ENCODE measurements at places on chromosomes 6 and 20.
A peak's percentile ranks its signal among the peaks of the same experiment; 100 is the strongest.

- DNase-seq, result peak; percentile 35
Observed at GRCh38 chr6:163260111-163260895, 154.2 kb upstream of the QKI start.

GRCh38 chr6:78533426-78533825 is 333.9 kb upstream of the IRAK1BP1 start:
- DNase-seq, result no peak

GRCh38 chr6:246352-246751 is 45.9 kb upstream of the DUSP22 start:
- DNase-seq, result no peak

DNA sequence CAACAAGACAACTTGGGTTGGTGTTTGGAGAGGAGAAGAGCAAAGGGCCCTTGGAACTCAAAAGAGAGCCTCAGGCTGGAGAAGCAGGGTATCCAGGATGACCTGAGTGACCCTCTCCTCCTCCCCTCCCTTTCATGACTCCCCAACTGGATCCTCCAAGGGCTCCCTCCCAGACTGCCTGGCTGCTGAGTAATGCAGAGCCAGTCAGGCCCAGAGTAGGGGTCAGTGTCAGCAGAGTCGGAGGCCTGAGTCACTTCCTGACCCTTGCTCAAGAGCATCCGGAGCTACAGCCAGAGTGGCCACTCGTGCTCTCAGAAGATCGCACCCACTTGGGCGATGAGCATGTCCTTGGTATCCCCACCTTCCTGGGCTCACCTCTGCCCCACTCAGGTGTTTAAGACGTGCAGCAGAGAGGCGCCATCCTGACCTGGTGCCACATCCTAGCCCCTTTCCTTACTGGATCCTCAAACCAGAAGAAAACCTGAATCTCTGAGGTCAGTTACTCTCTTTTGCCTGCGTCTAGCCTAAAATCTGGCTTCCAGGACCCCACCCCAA is 2.8 kb upstream of the MAPK13 start:
- peak; percentile 86 for DNase-seq

DNA sequence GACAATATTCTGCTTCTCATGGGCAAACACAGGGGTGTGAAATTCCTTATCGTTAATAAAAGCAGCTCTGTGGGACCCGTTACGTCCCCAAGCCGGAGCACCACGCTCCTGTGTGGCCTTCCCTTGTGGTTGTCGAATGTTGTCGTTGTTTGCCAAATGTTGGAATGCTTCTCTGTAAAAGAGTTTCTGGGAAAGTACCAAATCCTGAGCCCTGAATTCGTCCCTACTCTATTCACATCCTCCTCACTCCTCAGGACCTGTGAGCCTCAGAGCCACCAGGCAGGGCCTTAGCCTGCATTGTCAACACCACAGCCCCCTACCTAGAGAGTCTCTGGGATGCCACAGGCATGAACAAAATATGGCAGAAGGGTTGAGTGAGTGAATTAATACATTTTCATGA is 64.0 kb downstream of the THBS2 start:
- DNase-seq, result peak; percentile 45

- no peak for DNase-seq
Observed at GRCh38 chr6:74128536-74128935, 432.5 kb downstream of the CD109 start.

GRCh38 chr6:37488476-37488875 is 11.2 kb downstream of the CCDC167 start:
- no peak for DNase-seq

DNA sequence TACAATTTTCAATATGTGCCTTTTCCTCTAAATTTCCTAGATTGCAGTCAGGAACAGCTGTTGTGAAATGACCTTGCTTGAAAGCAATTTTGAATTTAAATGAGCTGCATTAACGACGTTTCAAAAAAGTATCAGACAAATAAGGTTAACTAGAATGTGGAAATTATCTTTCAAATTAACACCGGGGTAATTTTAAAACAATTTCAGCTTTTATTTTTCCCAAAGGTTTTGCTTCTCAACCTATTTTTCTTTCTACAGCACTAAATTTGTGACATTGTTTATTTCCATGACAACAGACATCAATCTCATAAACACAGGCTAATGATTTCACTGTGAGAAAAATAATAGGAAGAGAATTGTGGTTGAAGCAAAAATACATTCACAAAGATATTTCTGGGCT is 38.5 kb downstream of the COL12A1 start:
- no peak for DNase-seq

- DNase-seq, result peak; percentile 7
Observed at GRCh38 chr6:48615041-48615440, 504.0 kb upstream of the PTCHD4 start.

- DNase-seq, result no peak
Observed at GRCh38 chr20:32751702-32752457, 8.6 kb upstream of the COMMD7 start.

- DNase-seq, result no peak
Observed at GRCh38 chr6:132651062-132651461, 7.9 kb downstream of the TAAR1 start.

- DNase-seq, result no peak
Observed at GRCh38 chr6:136421537-136422158, 128.6 kb downstream of the MAP7 start.

DNA sequence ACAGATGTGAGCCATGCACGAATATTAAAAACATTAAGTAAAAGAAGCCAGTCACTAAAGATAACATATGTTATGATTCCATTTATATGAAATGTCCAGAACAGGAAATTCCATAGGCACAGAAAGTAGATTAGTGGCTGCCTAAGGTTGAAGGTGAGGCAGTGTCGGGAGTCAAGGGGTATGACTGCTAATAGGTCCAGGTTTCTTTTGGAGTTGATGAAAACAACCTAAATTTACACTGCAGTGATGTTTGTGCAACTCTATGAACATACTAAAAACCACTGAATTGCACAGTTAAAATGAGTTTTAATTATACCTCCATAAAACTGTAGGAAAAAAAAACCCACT is 14.4 kb downstream of the SRPK1 start:
- DNase-seq, result no peak

DNA sequence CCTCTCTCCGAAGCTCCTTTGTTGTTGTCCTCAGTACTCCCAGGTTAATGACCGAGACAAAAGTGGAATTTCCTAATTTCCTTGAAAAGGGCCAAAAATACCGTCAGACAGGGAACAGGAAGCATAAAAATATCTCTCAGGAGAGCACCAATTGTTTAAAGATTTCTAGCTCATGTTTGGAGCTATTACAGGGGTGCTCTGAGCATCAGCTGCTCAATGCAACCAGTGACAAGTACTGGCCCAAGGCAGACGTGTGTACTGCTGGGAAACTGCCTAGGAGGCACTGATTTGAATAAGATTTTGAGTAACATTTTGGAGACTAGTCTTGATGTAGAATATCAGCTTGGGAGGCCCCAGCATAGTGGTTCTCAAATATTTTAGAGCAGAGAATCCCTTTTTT is 17.3 kb downstream of the LAMA4 start:
- no peak for DNase-seq

DNA sequence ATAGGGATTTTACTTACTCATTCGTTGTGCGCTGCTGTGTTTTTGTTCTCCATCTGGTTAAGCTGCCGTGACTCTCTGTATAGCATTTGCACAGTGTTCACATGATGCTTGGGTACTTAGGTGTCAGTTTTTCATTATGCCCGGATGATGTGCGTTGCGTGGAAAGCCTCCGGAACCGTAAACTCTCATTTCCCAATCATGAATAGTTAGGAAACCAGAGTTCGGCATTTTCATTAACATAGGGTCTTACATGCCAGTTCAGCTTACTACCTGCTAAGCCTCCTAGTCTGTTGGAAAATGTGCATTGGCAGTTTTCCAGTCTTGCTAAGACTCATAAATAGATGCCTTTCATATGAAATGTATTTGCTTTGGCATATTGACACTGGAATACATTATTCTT is 483.4 kb upstream of the FLRT3 start:
- DNase-seq, result no peak

DNA sequence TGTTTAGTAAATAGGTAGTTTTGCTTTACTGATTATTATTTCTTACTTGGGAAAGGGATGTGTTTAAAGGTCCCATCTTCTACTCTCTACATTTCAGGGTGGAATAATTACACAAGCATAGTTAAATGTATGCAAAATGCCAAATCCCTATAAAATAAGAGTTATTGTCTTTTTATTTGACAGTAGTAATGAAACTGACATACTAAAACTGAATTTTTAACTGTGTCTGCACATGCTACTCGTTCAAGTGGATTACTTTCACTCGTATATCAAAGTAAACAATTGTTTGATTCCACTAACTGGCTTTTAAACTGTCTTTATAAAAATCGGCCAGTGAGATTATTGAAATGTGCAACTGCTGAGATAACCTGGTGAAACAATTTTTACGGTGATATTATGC is 602.9 kb upstream of the ADGRB3 start:
- DNase-seq, result no peak

GRCh38 chr6:41443616-41444525 is 102.3 kb upstream of the FOXP4 start:
- peak; percentile 35 for DNase-seq

DNA sequence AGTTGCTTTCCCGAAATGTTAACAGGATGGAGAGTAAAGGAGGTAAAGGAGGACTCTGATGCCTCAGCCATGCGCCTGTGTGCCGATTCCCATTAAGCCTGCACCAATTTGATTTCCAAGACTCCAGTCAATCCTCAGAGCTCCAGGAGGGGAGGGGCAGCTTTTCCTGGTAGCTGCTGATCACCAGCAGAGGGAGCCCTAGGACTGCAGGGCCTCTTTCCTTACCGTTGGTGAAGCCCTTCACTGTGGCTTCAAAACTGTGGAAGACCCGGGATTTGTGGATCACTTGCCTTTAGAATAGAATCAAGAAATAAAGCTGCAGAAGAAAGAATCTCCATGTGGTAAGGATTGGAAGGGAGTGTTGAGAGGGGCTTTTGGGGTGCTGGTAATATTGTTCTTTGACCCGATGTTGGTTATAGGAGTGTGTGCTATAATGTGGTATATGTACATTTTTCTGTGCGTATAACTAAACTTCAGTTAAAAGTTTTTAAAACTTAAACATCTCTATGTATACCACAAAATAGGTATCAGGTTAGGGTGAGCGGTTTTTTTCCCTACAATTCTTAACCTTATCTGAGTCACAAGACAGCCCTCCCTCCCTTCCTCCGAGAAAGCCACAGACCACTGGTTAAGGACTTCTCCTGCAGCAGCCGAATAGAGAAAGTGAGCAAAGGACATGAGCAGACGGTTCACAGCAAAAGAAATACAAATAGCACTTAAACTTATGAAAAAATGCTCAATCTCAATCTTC is 6.9 kb upstream of the OSER1 start:
- DNase-seq, result peak; percentile 76

DNA sequence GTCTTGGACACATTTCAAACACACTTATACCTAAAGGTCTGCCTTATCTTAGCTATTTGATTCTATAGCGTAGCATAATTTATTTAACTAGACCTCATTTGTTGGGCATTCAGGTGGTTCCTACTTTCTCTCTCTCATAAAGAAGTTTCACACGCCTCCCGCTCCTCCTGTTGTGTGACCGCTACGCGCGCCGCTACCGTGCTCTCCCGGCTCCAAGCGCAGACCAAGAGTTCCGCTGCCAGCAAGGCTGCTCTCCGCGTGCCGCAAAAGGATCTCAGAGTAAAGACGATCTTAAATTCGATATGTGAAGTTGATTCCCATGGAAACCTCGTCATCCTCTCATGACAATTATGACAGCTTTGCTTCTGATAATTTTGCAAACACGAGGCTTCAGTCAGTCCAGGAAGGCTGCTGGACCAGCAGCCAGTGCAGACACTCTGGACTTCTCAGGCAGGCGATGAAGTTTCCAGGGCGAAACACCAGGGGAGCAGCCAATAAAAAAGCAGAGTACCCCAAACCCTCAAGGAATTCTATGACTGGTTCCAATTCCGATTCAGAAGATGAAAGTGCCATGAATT is 20.4 kb downstream of the PRSS16 start:
- no peak for DNase-seq

GRCh38 chr6:41670703-41671360 is 32.6 kb downstream of the MDFI start:
- DNase-seq, result no peak

DNA sequence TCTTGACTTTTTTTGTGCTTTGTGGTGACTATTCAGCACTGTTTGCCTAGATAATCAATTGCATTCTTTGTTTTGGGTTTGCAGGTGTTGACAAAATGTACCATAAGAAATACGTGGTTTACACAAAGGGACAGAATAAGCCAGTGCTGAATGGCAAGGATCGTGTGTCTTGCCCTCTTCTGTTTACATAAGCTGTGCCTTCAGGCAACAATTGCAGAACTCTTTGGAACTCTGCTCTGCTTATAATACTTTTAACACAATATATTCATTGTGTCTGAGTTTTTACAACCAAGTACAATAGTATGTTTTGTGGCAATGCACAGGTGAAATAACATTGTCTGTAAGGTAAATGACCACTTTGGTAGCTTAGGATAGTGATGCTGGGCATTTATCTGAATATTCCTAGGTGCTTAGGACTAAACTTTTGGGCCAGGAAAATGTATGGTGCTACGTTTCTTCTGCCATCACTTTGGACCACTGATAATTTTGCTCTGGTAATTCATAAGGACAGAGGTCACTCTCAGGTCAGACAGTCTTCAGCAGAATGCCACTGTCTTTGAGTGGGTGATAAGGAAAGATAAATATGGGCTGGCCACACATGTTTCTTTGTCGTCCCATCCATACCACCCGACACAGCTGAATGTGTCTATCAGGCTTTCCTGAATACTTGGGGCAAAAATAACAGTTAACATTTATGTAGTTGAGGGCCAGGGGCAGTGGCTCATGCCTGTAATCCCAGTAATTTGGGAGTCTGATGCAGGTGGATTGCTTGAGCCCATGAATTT is 344.6 kb upstream of the IMPG1 start:
- DNase-seq, result no peak

DNA sequence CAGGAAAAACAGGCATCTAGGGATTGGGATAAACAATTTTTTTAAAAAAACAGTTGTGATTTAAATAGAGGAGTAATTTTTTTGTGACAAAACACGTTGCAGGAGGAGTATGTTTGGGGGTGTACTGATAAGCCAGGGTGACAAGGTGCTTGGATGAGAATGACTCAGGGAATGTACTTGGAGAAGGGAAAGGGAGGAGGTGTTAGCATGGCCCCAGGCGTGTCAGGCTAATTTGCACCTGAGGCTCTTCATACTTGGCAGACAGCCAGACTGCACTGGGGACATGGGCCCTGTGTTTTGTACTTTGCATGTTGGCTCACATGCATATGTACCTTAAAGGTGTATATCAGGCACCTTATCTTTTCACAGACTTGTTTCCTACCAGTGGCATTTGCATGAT is 22.8 kb downstream of the PANK2 start:
- DNase-seq, result no peak

Data from GM03348 (cell line).